ENCODE measurements at places on chromosomes 16 and 17.

DNA sequence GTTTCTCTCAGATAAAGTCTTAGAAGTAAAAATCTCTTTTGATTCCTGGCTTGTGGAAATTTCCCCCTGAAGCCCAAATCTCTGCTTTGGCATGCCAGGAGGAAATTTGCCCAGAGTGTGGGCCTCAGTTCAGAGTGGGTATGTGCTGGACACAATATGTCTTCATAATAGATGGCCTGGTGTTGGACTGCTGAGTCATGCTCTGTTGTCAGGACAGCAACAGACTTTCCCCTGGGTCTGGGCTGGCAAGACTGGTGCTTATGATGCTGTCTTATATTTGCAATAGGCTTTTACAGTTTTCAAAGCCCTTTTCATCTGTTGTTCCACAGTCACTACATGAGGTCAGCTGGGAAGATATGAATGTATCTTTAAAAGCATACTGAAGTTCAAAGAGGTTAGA lies 57.0 kb downstream of the SHISA9 start:
- DNase-seq, result no peak

GRCh38 chr16:81582655-81583441 lies 138.2 kb downstream of the CMIP start:
- DNase-seq, result no peak

- DNase-seq, result no peak
These were observed 81.1 kb downstream of the TNRC6C start for GRCh38 chr17:78039581-78039980.

GRCh38 chr17:57403236-57403635 lies 146.9 kb downstream of the MSI2 start:
- no peak for DNase-seq
